ENCODE measurements at places on chromosomes 1 and 21.
A peak's percentile ranks its signal among the peaks of the same experiment; 100 is the strongest.

DNA sequence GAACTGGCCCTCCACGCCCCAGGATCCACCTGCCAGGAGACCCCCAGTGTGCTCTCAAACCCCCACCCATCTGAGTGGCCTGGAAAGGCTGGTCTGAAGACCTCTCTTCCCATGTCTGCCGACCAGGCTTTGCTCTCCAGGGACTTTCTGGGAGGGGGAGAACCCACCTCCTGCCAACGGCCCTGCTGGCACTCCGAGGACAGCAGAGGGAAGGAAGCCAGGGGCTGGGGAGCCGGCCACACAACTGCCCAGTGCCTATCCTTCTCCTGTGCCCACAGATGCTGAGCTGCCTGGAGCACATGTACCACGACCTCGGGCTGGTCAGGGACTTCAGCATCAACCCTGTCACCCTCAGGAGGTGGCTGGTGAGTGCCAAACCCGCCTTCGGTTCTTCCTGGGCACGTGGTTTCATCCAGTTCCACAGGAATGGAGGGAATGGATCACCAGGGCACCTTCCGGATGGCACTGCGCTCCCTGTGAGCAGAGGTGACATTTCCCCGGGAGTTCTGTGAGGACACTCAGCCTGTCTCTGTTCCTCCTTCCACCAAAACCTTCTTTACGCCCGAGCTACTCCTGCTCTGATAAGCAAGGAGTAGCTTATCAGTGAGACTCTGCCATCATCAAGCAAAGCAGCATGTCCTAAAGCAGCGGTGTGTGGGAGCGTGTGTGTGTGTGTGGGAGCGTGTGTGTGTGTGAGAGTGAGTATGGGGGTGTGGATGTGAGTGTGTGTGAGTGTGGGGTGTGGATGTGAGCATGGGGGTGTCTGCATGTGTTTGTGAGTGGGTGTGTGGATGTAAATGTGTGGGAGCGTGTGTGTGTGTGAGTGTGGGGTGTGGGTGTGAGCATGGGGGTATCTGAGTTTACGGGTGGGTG lies 105.5 kb downstream of the PDE9A start:
- DNase-seq, result no peak
- no peaks in the 10 kb centered on the region for H3K27me3 ChIP-seq
- H3K4me3 ChIP-seq, result no peak overlapping the region
- no peaks in the 10 kb centered on the region for H3K4me1 ChIP-seq

DNA sequence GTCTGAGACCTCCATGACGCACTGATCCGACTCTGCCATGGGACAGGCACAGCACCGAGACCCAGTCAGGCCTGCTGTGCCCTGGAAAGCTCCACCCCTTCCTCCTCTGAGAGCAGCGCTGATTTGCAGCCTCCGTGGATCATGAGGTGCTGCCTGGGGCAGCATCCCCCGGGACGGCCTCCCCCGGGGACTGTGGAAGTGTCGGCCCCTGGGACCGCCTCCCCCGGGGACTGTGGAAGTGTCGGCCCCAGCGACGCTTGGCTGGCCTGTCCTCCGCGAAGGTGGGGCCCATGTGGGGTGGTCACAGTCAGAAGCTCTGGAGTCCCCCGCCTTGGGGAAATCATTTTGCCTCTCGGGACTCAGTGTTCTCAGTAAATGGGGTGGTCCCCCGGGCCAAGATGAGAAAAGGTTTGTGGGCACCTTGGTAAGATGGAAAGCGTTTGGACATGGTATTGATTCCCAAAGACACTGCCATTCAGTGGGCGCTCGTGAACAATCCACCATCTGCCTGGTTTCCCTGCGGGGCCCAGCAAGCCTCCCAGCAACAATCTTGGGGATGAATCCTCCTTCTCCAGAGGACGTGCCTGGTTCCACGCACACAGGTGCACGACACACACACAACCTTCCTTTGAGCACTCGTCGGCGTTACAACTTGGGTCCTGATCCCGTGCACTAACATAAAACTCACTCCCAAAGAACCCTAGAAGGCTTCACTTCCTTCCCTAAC lies 3.0 kb downstream of the TFF2 start:
- no peak overlapping the region for H3K27ac ChIP-seq
- no peaks in the 10 kb centered on the region for H3K4me1 ChIP-seq
- H3K4me3 ChIP-seq, result no peak overlapping the region
- no peaks in the 10 kb centered on the region for H3K27me3 ChIP-seq
- H3K36me3 ChIP-seq, result no peaks in the 10 kb centered on the region

GRCh38 chr1:228041316-228041715 lies 34.5 kb downstream of the WNT3A start:
- H3K27me3 ChIP-seq, result peaks cover 14% of the 10 kb centered on the region

- H3K4me1 ChIP-seq, result peaks cover 4% of the 10 kb centered on the region
- H3K27me3 ChIP-seq, result no peaks in the 10 kb centered on the region
- no peaks in the 10 kb centered on the region for H3K36me3 ChIP-seq
Observed at GRCh38 chr1:33634806-33635205, 162.4 kb downstream of the ZSCAN20 start.

- H3K27me3 ChIP-seq, result no peaks in the 10 kb centered on the region
- H3K4me1 ChIP-seq, result peaks cover 6% of the 10 kb centered on the region
- DNase-seq, result no peak
- no peak overlapping the region for H3K27ac ChIP-seq
- no peak overlapping the region for H3K4me3 ChIP-seq
Observed at GRCh38 chr1:205701891-205702290, 21.6 kb upstream of the SLC45A3 start.

DNA sequence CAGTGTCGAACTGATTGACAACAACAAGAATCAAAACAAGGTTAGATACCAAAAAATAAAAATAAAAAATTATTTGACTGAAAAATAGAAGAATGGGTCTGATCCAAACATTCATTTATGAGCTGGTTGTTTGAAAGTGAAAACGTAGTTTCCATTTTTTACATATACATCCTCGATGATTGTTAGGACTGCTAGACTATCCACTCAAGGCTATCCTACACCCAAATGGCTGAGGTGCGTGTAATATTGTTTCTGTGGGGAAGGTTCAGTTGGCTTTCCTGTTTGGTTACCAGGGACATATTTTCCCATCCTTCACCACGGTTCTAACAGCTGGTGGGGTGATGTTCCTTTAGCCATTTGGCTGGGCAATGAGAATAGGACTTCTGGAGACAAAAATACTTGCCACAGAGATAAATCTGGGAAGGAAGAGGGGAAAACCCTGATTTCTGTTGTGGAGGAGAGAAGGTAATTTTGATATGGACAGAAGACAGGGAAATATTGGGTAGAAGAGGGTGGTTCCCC lies 66.3 kb downstream of the MAP3K7CL start:
- H3K36me3 ChIP-seq, result no peaks in the 10 kb centered on the region
- H3K4me3 ChIP-seq, result no peak overlapping the region
- no peaks in the 10 kb centered on the region for H3K27me3 ChIP-seq
- peaks cover 31% of the 10 kb centered on the region for H3K4me1 ChIP-seq
- no peak for DNase-seq
- peak overlapping the region; percentile 91 for H3K27ac ChIP-seq

DNA sequence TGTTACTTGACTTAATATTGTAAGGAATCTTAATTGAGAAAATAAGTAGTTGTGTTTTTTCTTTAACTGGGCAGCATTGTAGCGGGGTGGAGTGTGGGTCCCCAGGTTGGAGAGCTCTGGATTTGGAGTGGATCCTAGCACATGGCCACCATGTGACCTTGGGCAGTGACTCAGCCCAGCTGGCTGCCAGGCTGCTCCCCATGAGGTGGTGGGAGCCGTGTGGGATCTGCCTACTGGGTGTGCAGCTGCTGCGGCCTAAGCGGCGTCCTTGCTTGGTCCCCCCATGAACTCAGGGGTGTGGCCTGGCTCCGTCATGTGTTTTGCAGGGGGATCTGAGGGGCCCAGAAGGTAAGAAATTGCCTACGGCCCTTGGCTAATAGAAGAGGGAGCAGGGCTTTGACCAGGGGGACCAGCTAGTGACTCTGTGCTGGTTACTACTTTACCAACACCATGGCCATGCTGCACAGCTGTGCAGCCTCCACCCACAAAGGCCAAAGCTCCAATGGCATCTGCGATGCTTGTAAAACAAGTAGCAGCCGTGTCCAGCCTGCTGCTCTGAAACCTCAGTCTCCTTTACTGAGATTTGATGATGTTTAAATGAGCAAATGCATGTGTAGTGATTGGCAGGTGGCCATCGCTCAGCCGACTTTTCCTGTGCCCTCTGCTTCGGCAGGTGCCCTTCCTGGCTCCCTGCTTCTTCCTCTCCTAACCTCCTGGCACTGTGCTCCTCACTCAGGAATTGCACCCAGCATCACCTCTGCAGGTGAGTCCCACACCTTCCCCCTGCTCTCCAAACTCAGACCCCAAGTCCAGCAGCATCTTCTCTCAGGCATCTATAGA lies 68.3 kb downstream of the ADARB1 start:
- H3K4me3 ChIP-seq, result no peak overlapping the region
- DNase-seq, result peak; percentile 77
- no peaks in the 10 kb centered on the region for H3K27me3 ChIP-seq
- peak overlapping the region; percentile 0 for H3K27ac ChIP-seq
- H3K4me1 ChIP-seq, result peaks cover 10% of the 10 kb centered on the region

GRCh38 chr21:46066591-46067331 lies 31.2 kb upstream of the COL6A2 start:
- peaks cover 29% of the 10 kb centered on the region for H3K4me1 ChIP-seq
- peak; percentile 53 for DNase-seq
- H3K27ac ChIP-seq, result peak overlapping the region; percentile 89
- H3K4me3 ChIP-seq, result no peak overlapping the region
- H3K36me3 ChIP-seq, result no peaks in the 10 kb centered on the region

- H3K27me3 ChIP-seq, result no peaks in the 10 kb centered on the region
- peak overlapping the region; percentile 99 for H3K27ac ChIP-seq
- peak; percentile 100 for DNase-seq
- H3K4me1 ChIP-seq, result peaks cover 77% of the 10 kb centered on the region
Observed at GRCh38 chr1:42940851-42941639, 17.6 kb downstream of the SLC2A1 start.
